ENCODE measurements at places on chromosomes 7 and 10.

GRCh38 chr7:157320608-157320980 lies 16.2 kb upstream of the DNAJB6 start:
- H3K27ac ChIP-seq: no peak overlapping the region
- no peaks in the 10 kb centered on the region for H3K27me3 ChIP-seq
- DNase-seq: no peak
- H3K36me3 ChIP-seq: no peaks in the 10 kb centered on the region
- H3K4me1 ChIP-seq: no peaks in the 10 kb centered on the region

DNA sequence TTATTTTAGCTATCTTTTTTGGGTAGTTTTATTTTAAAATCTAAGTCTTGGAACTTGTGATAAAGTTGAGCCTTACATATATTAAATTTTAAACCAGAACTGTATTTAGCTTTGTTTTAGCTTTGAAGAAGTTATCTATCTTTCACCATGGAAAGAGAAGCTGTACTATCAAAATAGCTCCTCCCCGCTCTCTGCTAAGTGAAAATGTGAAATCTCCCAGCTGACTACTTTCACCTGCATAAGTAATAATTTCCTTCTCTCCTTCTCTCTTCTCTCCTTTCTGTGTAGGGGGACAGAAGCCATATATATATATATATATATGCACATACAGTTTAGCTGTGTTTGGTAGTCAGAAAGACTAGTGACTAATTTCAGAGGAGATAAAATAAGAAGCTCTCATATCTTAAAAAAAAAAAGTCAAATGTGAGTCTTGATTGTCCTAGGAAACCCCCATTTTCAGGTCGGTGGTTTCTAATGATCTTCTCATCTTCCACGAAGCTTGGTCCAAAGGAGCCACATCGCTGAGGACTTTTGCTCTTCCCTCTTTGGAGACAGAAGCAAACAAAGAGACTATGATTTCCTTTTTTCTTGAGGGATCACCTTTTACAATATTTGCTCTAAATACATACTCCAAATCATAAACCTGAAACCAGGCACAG lies 30.6 kb upstream of the GDI2 start:
- no peaks in the 10 kb centered on the region for H3K4me1 ChIP-seq
- no peak for DNase-seq
- no peaks in the 10 kb centered on the region for H3K36me3 ChIP-seq
- H3K4me3 ChIP-seq: no peak overlapping the region
- no peaks in the 10 kb centered on the region for H3K27me3 ChIP-seq

DNA sequence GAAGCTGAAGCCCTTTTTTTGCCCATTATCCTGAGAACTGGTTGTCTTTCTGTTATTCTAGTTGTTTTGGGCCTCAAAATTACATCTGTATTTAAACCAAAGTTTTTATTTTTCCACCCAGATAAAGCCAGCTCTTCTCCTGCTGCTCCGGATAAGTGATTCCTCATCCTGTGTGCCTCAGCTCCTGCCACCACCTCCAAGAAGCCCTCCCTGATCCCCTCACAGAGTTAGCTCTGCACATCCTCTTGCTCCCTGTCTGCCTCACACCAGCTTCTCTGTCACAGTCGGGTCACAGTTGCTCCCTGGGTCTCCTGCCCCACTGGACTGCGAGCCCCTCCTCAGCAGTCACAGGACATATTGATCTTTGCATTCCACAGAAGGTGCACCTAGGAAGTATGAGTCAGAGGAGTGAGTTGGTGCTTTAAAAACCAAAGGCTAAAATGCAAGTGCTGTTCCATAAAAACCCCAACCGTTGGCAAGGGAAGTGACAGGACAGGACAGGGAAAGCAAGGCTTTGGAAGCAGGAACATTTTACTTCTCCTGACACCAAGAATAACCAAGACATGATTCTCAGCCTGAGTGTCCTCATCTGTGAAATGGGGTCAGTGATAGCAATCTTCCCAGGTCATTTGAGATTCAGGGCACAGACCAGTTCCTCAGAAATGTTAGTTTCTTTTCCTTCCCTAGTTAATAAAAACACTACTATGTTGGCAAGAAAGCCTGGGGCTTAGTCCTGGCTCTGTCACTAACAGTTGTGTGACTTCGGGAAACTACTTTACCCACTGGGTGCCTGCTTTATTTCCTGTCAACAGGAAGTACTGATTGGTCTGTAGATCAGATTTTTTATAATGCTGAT lies 36.5 kb upstream of the EEPD1 start:
- H3K36me3 ChIP-seq: no peaks in the 10 kb centered on the region
- H3K4me1 ChIP-seq: peaks cover 4% of the 10 kb centered on the region
- H3K4me3 ChIP-seq: no peak overlapping the region
- no peak overlapping the region for H3K27ac ChIP-seq
- no peaks in the 10 kb centered on the region for H3K27me3 ChIP-seq

GRCh38 chr7:78178319-78178718 lies 379.7 kb downstream of the PHTF2 start:
- H3K36me3 ChIP-seq: no peaks in the 10 kb centered on the region
- H3K4me3 ChIP-seq: no peak overlapping the region
- DNase-seq: no peak
- peaks cover 9% of the 10 kb centered on the region for H3K4me1 ChIP-seq
- H3K27ac ChIP-seq: no peak overlapping the region
